Stimulated activated CD4-positive, alpha-beta T cell treated with anti-CD3 and anti-CD28 coated beads, TNF-alpha, amount 100 ng/mL, for 4 hours (primary cell): ENCODE measurements at places on chromosomes 1 and 21.

- no peak for DNase-seq
These were observed 134.3 kb downstream of the MATN1 start for GRCh38 chr1:30589083-30589482.

GRCh38 chr1:229408458-229409037, 25.3 kb downstream of the ACTA1 start:
- DNase-seq, result no peak

GRCh38 chr1:94438692-94439276, 20.6 kb downstream of the ABCD3 start:
- no peak for DNase-seq

DNA sequence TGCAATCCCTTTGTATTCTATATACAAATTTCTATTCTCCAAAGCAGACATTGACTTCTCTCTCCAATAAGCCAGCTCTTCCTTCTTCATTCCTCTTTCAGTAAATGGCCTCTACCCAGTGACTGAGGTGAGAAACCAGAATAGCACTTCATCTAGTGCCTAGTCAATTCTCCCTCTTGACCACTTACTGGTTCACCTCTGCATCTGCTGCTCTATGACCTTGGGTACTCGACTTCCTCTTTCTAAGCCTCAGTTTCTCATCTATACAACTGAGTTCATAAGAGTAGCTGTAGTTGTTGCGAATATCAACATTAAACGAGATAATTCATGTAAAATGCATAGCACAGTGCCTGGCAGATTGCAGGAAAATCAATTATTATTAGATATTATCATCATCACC, 12.4 kb downstream of the LYST start:
- no peak for DNase-seq

GRCh38 chr1:156420205-156421061, 51.4 kb downstream of the RHBG start:
- peak; percentile 17 for DNase-seq

- no peak for DNase-seq
These were observed 171.9 kb upstream of the USP25 start for GRCh38 chr21:15557925-15558324.
